NCI-H460 (cell line): ENCODE measurements at places on chromosomes 1 and 21.

GRCh38 chr1:219076326-219076937, 97.2 kb upstream of the LYPLAL1 start:
- no peak for DNase-seq

- DNase-seq, result no peak
These were observed 139.3 kb downstream of the NFIA start for GRCh38 chr1:61221642-61222041.

GRCh38 chr1:96362623-96363022, 359.0 kb upstream of the PTBP2 start:
- peak; percentile 68 for DNase-seq

DNA sequence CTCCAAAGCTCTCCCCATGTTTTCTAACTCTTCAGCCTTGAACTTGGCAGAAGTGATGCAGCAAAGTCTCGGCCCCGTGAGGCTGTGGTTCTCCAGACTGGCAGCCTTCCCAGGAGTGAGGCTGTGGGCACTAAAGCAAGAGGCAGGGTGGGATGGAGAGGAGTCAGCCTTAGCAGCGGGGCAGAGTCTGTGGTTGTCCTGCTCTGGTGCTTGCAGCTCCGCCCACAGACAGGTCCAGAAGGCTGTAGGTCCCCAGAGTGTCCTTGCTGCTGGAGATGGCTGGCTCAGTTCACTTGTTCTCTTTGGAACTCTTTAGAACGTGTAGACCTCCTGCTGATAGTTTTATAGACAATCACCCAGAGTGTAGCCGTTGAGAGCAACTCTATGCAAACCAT, 142.6 kb downstream of the AJAP1 start:
- DNase-seq, result no peak

- DNase-seq, result peak; percentile 68
These were observed 9.9 kb downstream of the SNRPE start for GRCh38 chr1:203871114-203871880.

- DNase-seq, result no peak
These were observed 11.9 kb upstream of the SH2D2A start for GRCh38 chr1:156828400-156829124.

GRCh38 chr1:97451046-97451826, 469.6 kb downstream of the DPYD start:
- no peak for DNase-seq

- DNase-seq, result no peak
These were observed 188.7 kb downstream of the GIPC2 start for GRCh38 chr1:78234496-78234895.

DNA sequence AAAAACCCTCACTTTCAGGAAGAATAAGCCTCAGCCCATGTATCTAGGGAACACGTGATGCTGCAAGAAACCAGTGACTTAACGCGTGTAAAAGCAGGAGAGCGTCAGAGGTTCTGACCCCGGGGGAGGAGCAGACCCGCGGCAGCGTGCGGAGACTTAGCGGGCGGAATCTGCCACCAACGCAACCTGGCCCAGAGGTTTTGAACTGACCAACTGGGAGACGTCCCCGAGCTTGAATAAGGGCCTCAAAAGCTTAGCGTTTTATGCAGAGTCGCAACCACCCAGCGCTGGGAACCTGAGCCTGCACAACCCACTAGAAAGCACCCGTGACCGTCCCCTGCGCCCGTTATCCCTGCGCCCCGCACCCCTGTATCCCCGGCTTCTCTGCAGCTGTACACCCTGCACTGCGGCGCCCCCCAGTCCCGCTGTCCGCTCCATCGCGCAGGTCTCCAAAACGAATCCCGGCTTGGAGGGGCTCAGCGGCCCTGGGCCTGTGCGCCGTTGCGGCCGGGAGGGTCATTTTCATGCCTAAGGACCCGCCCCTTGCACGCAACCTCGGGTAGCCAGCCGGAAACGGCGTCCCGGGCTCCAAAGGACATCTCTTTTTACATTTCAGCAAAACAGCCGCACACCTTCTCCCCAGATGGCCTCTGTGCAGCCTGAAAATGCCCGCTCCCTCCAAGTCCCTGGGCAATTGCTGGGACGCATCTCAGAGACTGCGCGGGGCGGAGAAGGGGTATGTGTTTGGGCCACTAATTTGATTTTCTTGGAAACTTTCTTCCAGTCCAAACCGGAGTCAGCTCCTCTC, 29.4 kb upstream of the TRIM17 start:
- no peak for DNase-seq

DNA sequence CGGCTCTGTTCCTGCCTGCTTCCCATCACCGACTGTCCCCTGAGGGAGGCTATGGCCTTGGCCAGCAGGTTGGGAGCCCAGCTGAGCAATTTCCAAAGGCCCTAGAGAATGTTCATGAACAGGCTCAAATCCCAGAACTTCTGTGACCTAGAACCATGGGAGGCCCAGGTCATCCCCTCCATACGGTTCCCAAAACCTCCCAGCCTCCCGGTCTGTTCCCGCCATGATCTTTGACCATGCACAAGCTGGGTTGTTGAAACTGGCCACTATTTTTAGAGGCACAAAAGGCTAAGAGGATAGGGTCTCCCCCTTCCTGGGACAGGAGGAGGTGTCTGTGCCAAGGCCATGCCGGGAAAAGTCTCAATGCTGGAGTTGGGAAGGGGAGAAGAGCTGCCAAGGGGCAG, 27.5 kb downstream of the EPHA2 start:
- no peak for DNase-seq

DNA sequence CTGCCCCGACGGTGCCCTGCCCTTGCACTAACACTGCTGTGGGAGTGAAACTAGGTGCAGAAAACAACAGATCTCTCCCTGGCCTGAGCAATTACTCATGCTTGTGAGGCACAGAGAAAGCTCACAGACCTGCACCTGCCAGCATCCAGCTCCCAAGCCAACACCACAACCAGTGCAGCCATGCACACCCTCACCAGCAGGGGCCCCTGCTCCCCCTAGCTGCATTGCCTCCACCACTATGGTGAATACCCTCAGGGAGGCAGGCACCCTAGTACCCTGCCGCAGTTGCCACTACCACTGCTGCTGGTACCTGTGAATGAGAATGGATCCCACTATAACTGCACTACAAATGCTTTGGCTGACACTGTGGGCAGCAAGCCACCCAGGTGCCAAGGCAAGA, 7.1 kb upstream of the DIRAS3 start:
- DNase-seq, result no peak

GRCh38 chr1:62396871-62397270, 40.0 kb upstream of the USP1 start:
- DNase-seq, result no peak

GRCh38 chr1:247415423-247416361, at the start of gene NLRP3:
Gene NLRP3 (plus strand): TSS chr1:247416173. CDS start chr1:247418801, 2,628 bp downstream.
- no peak for DNase-seq

DNA sequence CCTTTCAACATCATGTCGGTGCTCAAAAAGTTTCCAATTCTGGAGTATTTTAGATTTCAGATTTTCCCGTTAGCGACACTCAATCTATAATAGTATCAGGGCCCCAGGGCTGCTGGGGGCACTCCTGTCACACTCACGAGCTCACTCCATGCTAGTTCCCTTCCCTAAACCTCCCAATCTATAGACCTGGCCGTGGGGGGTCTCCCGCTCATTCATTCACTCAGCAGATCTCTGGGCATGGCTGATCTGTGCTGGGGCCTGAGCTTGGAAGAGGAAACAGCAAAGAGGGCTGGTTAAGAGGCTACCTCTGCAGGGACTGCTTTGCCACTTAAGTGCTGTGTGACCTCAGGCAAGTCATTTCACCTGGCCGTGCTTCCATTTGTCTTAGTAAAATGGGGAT, 46.8 kb upstream of the LAPTM5 start:
- no peak for DNase-seq

DNA sequence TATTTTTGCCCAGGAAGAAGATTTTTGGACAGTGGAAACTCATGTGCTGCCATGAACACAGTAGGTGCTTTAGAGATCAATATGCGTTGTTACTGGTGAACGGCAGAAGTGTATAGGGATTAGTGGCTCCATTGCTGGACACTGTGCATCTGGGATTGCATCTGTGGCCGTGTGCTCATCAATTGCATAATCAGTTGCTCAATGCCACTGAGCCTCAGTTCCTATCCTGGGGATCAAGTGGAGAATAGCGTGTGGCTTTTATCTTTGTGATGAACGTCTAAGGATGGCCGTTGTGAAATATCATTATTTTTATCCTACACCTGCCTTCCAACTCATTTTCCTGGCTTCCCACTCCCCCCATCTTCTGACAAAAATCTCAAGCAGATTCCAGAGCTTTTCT, 5.4 kb downstream of the TNN start:
- no peak for DNase-seq

DNA sequence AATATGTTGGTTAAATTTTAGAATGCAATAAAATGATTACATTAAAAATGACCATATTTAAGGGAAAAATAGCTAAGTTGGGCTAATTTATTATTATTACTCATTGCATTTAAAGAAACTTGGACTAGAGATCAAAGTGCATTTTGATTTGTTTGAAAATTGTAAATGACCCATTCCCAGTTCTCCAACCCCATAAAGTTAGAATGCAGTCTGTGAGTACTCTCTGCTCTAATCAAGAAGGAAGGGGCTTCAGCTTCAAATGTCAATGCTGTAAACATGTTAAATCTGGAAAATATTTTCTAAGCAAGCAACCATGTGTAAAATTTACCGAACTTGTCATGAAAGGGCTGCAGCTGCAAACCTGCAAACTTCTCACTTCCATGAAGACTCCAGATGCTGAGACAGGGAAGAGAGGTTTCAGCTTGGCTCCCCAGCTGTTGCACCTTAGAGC, 232.7 kb downstream of the TTLL7 start:
- DNase-seq, result no peak

- DNase-seq, result no peak
These were observed 549.1 kb downstream of the PTBP2 start for GRCh38 chr1:97270508-97271307.

DNA sequence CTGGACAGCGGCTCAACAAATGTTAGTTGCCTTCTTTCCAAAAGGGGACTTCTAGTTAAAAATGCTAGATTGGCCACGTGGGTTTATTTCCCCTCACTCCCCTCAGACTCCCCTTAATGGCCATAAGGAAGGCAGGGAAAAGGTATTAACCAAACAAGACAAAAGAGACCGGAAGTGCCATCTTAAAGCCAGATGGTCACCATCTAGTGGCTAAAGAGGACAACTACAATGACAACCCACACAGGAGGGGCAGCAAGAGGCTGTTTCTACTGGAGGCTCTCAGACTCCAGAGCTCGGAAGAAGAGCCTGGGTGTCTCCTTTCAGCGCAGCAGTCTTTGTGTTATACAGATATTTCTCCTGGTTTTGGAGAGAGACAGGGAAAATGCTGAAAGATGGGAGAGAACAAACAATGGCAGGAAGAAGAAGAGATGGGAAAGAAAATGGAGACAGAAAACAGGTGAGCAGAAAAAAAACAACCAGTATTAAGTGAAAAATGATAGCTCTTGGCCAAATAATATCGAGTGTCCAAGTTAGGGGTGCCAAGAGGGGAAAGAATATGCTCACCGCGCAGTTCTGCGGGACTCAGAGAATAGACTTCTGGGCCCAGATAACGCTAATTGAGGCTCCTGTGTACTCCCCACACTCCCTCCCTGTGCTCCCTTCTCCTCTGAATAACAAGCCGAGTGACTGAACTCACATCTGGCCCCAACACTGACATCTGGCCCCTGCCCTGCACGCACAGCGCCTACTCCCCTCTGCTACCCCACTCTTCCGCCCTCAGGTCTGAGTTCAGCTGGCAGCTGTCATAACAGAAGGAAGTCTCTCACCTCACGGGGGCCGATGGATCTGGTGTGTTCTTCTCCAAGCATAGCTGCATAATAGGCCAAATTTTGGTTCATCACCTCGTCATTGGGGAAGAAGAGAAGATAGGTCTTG, 9.6 kb downstream of the P3H1 start:
- DNase-seq, result peak; percentile 37

- no peak for DNase-seq
These were observed 63.8 kb downstream of the PLXNA2 start for GRCh38 chr1:208180421-208180820.

DNA sequence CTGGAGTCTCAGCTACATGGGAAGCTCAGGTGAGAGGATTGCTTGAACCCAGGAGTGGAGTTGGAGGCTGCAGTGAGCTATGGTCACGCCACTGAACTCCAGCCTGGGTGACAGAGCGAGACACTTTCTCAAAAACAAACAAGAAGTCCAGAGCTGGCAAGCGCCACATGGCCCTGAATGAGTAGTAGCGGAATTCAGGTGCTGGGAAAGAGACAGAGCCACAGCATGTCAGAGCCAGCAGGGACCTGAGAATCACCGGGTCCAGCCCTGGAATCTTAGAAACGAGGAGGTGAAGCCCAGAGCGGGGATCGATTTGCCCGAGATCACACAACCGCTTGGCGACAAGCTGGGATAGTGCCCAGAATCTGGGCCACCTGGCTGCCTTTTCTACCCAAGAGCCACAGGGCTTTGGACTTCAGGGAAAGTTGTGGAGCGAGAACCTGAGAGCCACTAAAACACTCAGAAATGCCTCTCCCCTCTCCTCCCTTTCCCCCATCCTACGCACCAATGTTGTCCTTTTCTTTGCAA, 9.8 kb downstream of the ARL8A start:
- no peak for DNase-seq

- no peak for DNase-seq
These were observed 29.9 kb upstream of the ERRFI1 start for GRCh38 chr1:8055973-8056372.

GRCh38 chr1:23448846-23449245, 24.3 kb upstream of the TCEA3 start:
- no peak for DNase-seq

GRCh38 chr1:51557168-51557567, 38.1 kb upstream of the EPS15 start:
- no peak for DNase-seq

- no peak for DNase-seq
These were observed 9.1 kb upstream of the ATAD3B start for GRCh38 chr1:1462318-1462966.

DNA sequence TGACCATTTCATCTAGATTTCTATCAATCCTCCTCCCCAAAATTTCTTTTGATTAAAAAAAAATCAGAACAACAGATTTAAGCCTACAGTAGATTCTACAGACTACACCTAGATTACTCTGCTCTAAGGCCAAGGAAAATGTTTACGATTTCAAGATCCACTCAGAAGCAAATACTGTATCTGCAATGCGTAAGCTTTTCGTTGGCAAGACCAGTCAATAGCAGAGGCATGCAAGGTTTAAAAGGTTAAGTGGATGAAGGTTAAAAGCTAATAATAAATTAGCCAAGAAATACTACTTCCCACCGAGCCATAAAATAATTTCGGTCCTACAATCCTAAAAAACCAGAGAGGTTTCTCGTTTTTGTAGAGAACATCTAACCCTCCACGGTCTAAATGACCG, 1.3 kb downstream of the CLSTN1 start:
- DNase-seq, result no peak

- no peak for DNase-seq
These were observed 2.2 kb upstream of the CRABP2 start for GRCh38 chr1:156707417-156708217.
